Activated CD4-positive, alpha-beta T cell treated with anti-CD3 and anti-CD28 coated beads, Interleukin-2, Interleukin-6, amounts not matched to agents 100 ng/mL and 50 ng/mL, durations not matched to agents 16 hours and 8 hours (primary cell): ENCODE measurements at places on chromosomes 2 and 18.

GRCh38 chr2:7900593-7900992, 781.3 kb upstream of the ID2 start:
- peak; percentile 37 for DNase-seq

DNA sequence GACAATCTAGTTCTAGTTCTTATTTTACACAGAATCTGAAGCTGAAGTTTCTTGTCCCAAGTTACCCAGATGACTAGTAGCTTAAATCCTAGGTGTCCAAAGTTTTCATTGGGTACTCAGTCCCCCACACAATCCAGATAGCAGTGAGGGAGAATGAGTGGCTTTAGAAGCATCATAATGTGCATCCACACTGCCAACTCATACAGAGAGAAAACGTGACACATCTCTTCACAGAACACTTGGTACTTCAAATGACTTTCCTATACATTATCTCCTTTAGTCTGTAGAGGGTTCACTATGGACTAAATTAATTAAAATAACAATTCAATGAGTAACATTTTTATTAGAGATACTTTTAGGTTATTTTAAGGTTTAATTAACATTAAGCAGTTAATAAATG, 45.2 kb downstream of the STRADB start:
- DNase-seq, result peak; percentile 9

GRCh38 chr2:235614900-235615712, 121.3 kb downstream of the AGAP1 start:
- DNase-seq, result no peak

GRCh38 chr2:23522726-23523372, 137.9 kb downstream of the KLHL29 start:
- no peak for DNase-seq

DNA sequence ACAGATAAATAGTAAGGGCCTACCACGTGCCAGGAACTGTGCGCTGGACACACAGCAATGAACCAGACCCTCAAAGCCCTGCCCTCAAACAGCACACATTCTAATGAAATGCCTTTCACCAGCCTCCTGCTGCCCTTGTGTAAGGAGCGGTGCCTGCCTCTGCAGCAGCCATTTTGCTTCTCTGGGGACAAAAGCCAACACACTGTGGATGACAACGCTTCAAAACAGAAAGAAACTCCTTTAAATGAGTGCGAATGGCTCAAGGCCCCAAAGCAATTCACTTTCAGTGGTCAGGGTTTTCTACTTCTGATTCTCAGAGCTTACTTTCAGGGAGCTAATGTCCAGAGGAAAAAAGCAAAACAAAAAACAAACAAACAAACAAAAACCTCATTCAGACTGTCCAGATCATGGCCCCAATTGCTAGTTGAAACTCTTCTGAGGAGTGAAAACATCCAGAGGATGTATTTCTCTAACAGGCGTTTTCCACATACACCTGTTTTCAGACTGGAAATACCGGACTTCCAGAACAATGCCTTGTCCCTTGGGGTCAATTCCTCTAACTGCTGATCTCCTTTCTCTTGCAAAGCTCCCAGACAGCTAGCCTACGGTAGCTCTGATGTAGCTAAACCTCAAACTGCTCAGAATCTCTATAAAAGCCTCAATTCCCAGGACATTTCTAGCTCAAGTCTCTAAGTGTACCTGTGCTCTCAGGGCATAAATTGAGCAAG, 323.3 kb upstream of the ZNF521 start:
- no peak for DNase-seq

- DNase-seq, result no peak
These were observed 290.8 kb downstream of the CCDC85A start for GRCh38 chr2:56474412-56475158.

DNA sequence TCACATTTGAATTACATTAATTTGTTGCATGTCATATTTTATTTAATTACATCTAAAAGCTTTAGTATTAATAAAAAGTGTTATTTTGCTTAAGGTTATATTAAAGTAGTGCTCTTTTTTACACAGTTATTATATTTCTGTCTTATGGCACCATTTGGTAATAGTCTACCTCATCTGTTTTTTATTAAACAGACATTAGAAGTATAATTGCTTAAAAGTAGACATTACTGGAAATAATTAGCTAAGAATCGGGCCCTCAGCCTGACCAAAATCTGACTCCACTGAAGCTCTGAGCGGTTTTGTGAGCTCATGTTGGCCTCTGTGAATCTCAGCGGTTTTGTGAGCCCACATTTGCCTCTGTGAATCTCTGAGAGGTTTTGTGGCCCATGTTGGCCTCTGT, 102.5 kb upstream of the SNTG2 start:
- DNase-seq, result no peak

GRCh38 chr2:72806280-72806945, 19.4 kb downstream of the EXOC6B start:
- no peak for DNase-seq

DNA sequence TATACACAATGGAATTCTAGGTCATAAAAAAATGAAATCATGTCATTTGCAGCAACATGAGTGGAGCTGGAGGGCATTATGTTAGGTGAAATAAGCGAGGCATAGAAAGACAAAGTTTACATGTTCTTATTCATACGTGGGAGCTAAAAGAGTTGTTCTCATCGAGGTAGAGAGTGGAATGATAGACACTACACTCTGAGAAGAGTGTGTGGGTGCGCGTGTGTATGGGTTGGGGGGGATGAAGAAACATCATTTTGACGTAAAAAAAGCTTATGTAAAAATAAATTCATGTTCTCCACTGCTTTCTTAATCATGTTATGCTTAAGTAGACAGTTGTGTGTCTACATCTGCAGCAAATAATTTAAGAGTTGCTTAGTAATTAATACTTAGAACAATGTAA, 123.6 kb downstream of the ZNF804A start:
- no peak for DNase-seq

GRCh38 chr2:10526281-10527000, 78.3 kb upstream of the ODC1 start:
- DNase-seq, result no peak

GRCh38 chr18:3360211-3360610, 89.8 kb upstream of the TGIF1 start:
- DNase-seq, result no peak

GRCh38 chr2:230668184-230668938, 44.3 kb upstream of the CAB39 start:
- DNase-seq, result peak; percentile 82

DNA sequence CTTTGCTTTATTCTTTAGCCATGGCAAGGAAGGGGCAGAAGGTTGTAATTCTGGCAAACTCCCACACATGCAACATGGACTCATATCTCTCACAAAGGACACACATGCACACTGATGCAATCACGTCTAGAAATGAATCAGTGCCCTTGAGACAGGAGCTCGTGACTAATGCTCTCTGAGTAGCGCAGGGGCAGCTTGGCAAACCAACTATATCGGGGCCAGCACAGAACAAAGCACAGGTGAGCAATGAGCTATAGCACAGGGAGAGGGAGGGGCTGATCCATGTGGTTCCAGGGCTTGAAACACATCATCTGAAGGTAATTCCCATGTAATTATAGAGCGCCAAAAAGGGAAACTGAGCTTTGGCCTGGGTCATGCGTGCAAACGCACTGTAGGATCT, 165.2 kb upstream of the KLF7 start:
- DNase-seq, result peak; percentile 95

DNA sequence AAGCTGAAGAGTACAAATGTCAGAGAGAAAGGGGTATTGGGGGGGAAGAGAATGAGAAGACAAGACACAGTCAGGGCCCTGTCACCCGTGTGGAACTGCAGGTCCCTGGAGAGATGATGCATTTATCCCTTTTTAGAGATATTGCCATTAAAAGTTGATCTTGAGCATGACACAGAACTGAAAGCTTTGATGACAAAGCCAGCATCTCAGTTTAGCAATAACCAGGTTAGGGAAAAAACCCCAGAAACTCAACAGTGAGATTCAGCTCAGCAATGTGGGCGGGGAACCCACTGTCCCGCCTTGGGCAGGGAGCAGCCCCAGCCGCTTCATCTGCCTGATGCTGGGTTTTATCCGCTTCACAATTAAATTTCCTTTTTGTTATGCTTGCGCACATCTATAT, 181.1 kb downstream of the NEDD4L start:
- DNase-seq, result peak; percentile 7

DNA sequence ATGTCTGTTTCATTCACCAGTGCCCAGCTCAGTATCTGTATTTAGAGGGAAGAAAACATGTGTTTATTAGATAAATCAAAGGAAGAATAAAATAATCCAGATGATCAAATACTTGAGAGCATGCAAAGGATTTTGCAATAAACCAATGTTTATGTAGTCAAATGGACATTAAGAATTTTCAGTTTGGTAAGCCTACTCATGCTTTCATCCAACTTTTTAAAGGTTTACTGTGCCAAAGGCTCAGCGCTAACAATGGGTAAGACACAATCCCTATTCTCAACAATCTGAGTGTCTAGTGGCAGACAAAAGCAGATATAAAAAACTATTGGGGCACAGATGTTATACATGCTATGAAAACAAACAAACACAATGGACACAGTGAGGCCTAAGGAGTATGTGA, 26.3 kb downstream of the GRB14 start:
- DNase-seq, result no peak

DNA sequence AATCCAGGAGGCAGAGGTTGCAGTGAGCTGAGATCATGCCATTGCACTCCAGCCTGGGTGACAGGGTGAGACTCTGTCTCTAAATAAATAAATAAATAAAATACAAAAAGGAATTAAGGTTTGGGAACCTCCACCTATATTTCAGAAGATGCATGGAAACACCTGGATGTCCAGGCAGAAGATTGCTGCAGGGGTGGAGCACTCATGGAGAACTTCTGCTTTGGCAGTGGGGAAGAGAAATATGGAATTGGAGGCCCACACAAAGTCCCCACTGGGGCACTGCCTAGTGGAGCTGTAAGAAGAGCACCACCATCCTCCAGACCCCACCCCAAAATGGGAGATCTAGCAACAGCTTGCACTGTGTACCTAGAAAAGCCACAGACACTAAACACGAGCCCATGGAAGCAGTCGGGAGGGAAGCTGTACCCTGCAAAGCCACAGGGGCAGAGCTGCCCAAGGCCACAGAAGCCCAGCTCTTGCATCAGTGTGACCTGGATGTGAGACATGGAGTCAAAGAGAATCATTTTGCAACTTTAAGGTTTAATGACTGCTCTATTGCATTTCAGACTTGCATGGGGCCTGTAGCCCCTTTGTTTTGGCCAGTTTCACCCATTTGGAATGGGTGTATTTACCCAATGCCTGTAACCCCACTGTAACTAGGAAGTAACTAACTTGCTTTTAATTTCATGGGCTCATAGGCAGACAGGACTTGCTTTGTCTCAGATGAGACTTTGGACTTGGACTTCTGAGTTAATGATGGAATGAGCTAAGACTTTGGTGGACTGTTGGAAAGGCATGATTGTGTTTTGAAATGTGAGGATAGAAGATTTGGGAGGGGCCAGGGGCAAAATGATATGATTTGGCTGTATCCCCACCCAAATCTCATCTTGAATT, 265.3 kb downstream of the ZEB2 start:
- DNase-seq, result no peak

DNA sequence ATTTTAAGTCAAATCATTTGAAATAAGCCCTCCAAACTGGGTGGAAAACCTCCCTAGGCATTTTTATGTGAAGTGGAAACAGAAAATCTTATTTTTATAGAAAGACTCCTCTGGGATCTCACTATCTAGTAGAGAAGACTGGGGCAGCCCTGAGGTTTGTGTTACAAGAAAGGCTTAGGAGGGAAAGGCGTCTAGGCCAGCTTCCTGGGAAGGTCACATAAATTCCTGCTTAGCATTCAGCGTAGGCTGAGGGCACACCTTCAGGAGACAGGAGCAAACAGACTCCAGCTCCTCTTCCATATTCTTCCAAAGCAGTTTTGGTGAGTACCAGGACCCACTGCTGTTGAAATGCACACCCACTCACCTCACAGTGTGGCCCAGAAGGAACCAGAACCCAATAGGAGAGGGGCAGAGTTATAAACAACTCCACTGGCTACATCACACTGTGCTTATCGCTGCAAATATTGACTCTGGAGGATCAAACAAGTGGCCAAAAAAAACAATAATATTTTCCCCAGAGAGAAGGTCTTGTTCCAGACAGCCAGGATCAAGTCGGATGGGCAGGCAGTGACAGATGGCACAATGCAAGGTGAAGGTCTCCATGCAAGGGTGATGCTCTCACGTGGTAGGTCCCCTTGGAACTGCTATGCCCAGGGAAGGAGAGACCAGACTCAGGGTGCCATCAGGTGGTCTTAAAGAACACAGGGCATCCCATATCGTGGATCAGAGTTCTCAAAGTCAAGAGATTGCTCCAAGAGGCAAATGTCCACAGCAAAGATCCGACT, 17.7 kb upstream of the IGFBP2 start:
- no peak for DNase-seq

- DNase-seq, result peak; percentile 12
These were observed 34.9 kb downstream of the SUCLG1 start for GRCh38 chr2:84424152-84424551.

GRCh38 chr18:60568220-60568619, 195.6 kb upstream of the MC4R start:
- DNase-seq, result no peak
